Activated CD4-positive, alpha-beta T cell treated with anti-CD3 and anti-CD28 coated beads for 24 hours (primary cell): ENCODE measurements at places on chromosomes 7 and 10.

- no peak for DNase-seq
Observed at GRCh38 chr7:82156893-82157292, 286.7 kb downstream of the CACNA2D1 start.

DNA sequence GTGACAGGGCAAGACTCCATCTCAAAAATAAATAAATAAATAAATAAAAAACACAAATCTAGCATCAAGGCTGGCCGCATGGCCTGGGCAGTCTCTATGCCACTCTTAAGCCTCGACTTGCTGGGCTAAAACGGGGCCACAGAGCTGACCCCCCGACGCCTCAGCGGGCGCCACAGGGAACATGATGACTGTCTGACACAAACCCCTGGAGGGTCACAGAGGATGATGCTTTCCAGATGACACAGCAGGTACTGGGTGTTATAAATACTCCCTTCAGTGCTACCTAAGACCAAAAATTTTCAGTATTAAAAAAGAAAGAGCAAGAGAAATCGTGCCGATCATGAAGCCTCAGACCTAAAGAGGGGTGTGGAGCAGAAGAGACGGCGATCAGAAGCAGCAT, 176.8 kb downstream of the MAD1L1 start:
- DNase-seq: no peak

- DNase-seq: no peak
Observed at GRCh38 chr10:129754211-129755050, 209.6 kb downstream of the EBF3 start.

- DNase-seq: no peak
Observed at GRCh38 chr7:134212576-134213546, 85.7 kb downstream of the LRGUK start.

DNA sequence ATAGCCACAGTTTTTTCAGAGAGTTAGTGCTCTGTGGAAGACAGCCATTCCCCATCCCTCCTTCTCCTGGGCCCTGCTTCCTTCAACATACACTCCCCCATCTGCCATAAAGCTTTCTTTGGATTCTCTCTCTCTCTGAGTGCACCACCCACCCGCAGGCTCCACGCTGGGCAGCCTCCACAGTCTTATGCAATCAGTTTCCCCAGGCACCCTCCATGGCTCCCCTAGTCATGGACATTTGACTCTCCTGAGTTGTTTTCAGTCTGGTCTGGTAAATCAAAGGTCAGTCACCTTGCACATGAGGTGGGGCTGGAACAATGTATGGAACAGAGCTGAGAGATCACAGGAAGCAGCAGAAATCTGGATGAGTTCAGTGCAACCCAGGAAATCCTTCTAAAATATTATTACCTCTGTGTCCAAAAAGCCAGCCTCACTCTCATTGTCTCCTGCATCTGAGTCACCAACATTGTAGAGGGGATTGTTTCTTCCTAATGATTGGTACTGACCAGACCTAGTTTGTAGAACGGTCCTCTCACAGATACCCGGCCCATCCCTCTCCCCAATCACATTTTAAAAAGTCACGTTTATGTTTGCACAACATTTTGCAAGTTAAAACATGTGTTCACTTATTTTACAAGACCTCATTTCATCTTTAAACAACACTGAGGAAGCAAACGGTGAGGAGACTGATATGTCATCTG, 70.1 kb downstream of the CYCS start:
- DNase-seq: no peak
